C1 segment of cervical spinal cord (tissue), 14 donors: ENCODE measurements at places on chromosomes 3 and 15.

DNA sequence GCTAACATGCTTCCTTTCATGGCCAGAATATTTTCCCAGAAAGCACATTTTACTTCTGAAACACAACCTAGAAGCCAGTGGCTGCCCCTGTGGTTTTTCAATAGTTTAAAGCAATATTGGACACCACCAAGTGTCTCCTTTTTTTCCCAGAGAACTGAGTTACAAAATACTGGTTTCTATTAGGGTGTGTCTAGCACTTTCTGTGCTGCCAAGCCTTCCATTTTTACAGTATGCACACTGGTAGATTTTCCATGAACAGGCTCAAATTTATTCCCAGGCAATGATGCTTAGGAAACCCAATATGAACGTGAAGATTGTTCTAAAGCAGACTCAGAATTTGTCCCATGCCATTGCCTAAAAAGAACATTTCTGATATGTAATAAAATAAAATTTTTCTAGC is 7.2 kb downstream of the TNFAIP8L3 start:
- no peak for DNase-seq

DNA sequence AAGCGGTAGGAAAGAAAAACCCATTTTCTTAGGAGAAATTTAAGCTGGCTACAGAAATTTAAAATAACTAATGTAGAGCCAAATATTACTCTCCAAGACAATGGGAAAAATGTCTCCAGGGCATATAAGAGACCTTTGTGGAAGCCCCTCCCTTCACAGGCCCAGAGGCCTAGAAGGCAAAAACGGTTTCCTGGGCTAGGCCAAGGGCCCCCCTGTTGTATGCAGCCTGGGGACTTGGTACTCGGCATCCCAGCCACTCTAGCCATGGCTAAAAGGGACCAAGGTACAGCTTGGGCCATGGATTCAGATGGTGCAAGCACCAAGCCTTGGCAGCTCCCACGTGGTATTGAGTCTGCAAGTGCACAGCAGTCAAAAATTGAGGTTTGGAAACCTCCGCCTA is 90.1 kb downstream of the CGGBP1 start:
- DNase-seq: no peak

- DNase-seq: no peak
These were observed 2.0 kb downstream of the SLC22A13 start for GRCh38 chr3:38267662-38268061.

GRCh38 chr3:123295901-123296250 is 94.1 kb downstream of the SEC22A start:
- no peak for DNase-seq

DNA sequence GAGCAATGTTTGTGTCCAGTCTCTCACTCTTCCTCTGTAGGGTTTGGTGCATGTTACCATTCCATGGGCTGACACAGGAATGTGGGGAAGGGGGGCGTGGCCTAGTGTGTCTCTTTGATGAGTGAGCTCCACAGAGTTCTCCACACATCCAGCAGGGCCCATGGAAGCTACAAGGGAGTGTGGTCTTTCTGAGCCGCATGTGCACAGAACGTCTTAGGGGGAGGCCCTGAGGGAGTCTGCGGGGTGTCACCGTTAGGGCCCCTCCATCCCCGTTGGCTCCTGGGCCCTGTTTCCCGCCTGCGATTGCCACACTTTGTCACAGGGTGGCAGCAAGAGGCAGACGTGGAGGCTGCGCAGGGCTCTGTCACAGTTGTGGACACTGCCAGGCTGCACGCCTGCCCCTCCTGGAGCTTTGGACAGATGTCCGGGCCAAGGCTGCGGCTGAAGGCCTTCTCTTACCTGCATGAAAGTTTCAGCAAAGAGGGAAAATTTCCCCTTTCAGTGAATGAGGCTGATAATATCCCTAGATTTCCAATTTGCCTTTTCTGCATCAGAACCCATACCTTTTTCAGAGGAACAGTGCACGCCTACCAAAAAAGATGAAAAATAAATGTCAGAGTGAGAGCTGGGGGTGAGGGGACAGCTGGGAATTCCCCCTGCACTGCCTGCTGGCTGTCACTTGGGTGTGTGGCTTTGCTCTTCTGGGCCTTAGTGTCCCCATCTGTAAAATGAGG is 24.3 kb downstream of the CACNA2D3 start:
- DNase-seq: peak; percentile 20

DNA sequence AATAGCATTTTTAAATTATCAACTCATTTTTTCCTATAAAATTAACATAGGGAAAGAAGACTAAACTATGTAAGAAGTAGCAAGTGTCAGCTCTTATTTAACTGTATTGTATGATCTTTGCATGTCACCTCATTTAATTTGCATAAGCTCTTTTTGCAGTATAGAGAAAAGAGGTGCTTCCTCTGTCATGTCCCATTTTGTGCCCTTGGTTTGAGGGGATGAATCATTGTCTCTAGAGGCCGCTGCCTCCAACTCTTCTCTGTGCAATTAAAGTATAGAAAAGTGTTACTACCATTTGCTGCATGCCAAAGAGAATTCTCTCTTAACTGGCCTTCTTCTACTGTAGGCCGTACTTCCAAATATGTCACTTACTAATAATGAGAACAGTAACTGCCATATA is 93.4 kb downstream of the LRRC28 start:
- DNase-seq: no peak

- DNase-seq: no peak
These were observed 11.0 kb downstream of the TRPM7 start for GRCh38 chr15:50675535-50676144.

GRCh38 chr15:90064911-90065681 is 37.2 kb downstream of the IDH2 start:
- DNase-seq: peak; percentile 23

DNA sequence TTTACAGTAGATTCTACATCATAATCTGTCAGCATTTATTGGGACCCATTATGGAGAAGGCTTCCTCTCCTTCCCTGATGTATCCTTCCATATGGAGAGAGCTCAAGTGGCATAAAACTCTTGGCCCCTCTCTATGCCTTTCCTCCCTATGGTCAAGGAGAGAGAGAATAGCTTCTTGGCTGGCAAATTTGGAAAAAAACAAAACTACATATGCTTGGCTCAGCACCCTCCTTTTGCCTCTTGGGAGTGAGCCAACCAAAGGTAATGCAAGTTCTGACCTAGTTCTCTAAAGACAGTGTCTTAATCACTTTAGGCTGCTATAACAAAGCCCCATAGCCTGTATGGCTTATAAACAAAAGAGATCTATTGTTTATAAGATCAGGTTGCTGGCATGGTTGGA is 37.5 kb downstream of the C3orf70 start:
- DNase-seq: no peak

GRCh38 chr3:8563597-8563996 is 62.0 kb downstream of the LMCD1 start:
- DNase-seq: no peak

DNA sequence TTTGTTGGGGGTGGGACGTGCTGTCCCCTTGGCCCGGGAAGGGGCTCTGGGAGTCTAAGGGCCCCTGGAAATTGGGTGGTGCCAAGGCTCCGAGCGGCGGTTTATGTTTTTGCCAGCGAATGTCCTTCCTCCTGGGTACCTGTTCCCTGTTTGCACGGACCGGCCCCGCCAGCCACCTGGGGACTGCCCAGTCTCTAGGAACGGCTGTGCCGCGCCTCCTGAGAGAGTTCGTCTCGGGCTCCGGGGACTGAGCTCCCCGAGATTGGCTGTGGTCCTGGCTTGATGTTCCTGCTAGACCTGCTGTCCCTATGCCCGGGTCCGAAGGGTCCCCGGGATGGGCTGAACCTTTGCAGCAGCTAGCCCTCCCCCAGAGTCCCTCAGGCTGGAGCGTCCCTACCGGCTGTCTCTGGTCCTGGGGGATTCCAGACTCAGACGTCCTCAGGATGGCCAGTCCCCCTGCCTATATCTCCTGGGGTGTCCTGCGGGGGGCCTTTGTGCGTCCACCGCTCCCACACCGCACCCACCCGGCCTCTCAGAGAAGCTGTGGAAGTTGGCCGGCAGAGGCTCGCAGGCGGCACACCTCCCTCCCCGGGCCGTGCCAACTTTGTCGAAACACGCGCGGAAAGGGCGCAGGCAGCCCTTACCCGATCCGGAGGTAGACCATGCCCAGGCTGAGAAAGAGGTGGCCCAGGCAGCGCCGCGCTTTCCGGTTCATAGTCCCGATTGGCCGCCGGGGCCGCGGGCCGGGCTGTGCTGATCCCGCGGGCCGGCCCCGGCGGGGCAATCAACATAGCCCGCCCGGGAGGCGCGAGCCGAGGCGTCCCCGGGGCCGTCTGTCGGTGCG is 547 bp downstream of the WNT7A start:
- no peak for DNase-seq

- DNase-seq: no peak
These were observed 47.6 kb upstream of the MED12L start for GRCh38 chr3:151037746-151038477.

- no peak for DNase-seq
These were observed 135.4 kb downstream of the FBLN2 start for GRCh38 chr3:13684350-13684749.

GRCh38 chr3:186380622-186381380 is 18.8 kb upstream of the DGKG start:
- DNase-seq: no peak

DNA sequence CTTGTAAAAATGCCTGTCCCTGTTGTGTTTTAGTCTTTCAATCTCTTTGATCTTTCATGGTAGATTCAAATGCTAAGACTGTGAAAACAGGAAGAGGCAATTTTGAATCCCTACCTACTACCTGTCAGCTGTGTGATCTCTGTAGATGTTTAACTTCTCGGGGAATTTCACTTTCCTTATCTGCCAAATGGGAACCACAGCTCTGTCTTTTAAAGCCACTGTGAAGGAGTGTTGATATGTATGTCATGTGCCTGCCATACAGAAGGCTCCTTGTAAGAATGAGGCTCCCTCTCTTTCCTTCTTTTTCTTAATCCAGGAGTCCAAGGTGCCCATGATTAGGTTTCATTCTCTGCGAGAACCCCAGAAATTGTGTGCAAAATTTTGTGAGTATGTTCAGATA is 139.6 kb upstream of the ADAMTS9 start:
- DNase-seq: no peak

GRCh38 chr3:98331329-98331728 is 22.3 kb upstream of the OR5K4 start:
- no peak for DNase-seq

GRCh38 chr3:131840156-131840797 is 194.5 kb downstream of the CPNE4 start:
- no peak for DNase-seq

DNA sequence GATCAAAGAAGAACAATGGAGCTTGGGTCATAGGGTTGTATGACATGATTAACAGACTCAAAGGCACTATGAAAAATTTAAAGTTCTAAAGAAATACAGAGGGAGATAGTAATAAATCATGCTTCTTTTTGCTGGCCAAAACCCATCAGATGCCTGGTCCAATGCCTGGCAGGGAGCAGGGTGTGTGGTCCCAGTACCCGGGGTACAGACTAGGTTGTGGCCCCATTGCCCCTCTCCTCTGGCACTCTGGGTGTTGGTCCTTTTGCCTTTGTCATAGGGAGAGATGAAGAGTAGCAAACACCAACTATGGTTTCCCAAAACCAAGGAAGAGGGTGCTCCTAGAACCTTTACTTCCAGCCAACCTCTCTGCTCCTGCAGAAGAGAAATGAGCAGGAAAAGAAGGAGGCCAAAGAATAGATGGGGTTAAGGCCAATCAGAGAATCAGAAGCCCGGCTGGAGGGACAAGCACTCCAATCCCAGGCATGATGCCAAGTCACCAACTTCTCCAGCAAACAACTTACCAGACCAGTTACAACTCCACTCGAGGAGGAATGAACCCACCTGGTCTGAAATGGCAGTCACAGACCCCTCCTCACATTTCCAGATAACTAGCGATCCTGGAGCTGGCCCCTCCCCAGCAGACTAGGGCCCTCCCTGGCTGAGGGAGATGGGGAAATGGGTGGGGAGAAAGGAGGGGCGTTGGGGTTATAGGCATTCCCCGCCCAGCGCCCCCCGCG is 1.8 kb downstream of the IGDCC3 start:
- no peak for DNase-seq

DNA sequence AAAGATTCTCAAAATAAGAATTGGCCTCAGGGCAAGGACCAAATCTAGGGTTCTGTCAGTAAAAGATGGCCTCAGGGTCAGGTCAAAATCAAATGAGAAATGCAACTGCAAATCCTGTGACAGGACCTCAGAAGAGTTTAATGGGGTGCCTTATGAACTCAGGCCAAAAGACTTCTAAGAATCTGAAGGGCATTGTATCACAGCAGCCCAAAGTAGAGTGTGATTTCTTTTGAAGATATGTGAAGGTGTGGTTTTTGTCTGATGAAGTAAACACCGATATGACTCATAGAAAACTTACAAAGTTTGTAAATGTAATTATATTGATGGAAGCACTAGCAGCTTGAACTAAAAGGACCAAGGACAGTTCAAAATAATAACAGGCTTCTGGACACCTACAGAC is 966.1 kb downstream of the AGBL1 start:
- DNase-seq: no peak

- DNase-seq: no peak
These were observed 41.8 kb downstream of the CBLB start for GRCh38 chr3:105826778-105827634.

GRCh38 chr3:134363381-134363755 is 10.9 kb downstream of the AMOTL2 start:
- no peak for DNase-seq

DNA sequence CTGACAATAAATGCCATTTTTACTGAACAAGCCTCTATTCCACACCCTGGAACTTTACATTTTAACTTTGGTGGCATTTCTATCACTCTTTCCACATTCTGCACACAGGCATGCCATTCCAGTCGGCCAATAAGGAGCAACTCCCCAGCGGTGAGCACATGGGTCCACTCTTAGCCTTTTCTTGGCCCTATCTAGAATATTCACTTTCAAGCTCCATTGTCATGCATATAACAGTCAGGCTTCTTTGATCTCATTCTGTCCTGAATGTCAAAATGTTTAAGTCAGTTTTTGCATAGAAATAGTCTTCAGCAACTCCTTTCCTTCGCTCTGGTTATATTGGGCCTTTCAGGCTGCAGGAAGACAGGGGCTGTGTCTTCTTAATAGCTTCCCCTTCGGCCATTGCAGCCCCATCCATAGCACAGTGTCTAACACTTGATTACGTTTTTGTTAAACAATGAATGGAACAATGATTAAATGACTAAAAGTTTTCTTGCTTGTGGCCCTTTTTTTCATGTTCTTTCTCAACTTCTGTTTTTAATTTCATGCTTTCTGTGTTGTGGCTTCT is 427.3 kb downstream of the MFSD1 start:
- DNase-seq: no peak

- no peak for DNase-seq
These were observed 170.9 kb downstream of the NR2F2 start for GRCh38 chr15:96501362-96501761.

DNA sequence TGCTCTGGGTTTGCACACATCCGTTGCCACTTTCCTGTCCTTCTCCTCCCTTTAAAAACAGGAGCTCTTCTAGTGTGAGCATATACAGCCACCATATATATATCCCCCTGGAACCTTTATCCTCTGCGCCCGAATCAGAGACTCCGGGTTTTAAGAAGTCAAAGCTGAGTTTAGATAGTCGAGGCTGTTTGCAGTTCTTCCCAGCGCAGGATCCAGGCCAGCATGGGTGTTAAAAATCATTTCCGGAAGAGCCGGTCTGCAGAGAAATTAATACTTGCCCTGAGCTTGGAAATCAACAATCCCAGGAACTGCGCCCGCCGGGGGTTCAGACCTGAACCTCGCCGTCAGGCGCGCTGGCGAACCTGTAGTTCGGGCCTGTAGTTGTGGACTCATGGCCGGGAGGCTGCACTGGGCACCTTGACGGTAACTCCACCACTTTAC is 2.3 kb downstream of the SHOX2 start:
- DNase-seq: no peak

GRCh38 chr3:179318876-179319275 is 4.0 kb upstream of the ZNF639 start:
- DNase-seq: no peak

GRCh38 chr3:138271189-138271794 is 58.4 kb downstream of the NME9 start:
- no peak for DNase-seq

GRCh38 chr15:41897363-41897799 is 3.5 kb upstream of the SPTBN5 start:
- no peak for DNase-seq
